SW480 (cell line): ENCODE measurements at places on chromosomes 13 and 19.

DNA sequence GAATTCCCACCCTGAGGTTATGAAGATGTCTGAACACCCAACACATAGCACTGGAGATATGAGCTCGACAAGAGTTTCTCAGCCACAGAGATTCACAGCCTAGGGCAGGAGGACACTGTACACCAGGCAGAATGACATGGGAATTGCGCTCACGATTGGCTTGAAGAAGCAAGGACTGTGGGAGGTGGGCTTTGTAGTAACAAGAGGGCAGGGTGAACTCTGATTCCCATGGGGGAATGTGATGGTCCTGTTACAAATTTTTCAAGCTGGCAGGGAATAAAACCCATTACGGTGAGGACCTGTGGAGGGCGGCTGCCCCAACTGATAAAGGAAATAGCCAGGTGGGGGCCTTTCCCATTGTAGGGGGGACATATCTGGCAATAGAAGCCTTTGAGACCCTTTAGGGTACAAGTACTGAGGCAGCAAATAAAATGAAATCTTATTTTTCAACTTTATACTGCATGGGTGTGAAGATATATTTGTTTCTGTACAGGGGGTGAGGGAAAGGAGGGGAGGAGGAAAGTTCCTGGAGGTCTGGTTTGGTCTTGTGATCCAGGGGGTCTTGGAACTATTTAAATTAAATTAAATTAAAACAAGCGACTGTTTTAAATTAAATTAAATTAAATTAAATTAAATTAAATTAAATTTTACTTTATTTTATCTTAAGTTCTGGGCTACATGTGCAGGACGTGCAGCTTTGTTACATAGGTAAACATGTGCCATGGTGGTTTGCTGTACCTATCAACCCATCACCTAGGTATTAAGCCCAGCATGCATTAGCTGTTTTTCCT is 7.0 kb downstream of the KLK3 start:
- DNase-seq = no peak

- no peak for DNase-seq
These were observed 102.6 kb upstream of the RNF113B start for GRCh38 chr13:98279473-98280175.

GRCh38 chr19:23346696-23347095 is 48.6 kb downstream of the ZNF91 start:
- no peak for DNase-seq

GRCh38 chr13:42229287-42229686 is 42.7 kb upstream of the AKAP11 start:
- DNase-seq = no peak

DNA sequence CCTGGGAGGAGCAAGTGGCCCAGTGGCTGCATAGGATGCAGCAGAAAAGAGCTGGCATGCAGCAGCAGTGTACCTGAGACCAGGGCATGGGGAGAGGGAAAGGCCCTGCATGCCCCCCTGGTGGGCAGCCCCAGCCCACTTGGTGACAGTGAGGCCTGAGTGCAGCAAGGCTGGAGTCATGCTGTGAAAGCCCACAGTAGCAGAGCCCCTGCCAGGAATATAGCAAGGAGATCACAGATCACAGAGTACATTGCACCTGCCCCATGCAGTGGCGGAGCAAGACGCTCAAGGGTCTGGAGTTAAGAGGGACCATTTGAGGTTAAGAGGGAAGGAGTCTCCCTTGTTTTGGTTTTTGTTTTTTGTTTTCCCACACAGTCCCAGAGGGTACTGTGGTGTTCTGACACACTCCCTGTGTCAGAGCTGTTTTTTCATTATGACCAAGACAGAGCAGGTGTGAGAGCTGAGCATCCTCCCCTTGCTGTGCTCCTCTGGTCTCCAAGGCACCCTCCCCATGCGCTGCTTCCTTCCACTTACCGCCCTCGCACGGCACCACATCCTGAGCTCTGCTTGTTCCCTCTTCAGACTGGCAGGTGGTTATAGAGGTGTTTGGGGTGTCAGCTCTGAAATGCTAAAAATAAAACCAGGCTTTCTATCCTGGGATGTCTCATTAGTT is 85.0 kb upstream of the UBL3 start:
- DNase-seq = no peak

GRCh38 chr19:7611541-7612279 is 16.0 kb downstream of the CAMSAP3 start:
- DNase-seq = no peak

DNA sequence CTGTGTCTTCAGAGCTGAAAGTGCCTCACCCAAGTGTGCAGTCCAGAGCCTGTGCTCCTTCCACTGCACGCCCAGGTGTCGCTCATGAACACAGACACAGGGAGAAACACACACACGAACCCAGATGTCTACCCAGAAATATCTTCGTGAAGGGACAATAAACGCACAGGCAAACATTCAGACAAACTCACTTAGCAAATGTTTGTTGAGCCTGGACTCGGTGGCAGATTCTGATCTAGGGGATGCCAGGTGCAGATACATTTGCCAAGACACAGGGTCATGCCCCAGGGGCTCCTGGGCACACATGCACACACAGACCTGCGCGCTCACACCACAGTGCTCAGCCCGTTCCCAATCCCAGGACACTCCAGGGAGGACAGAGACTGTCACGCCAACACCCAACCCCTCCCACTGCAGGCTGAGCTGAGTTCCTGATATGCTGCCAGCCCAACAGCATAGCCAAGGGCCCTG is 31.9 kb downstream of the SCGB2B2 start:
- DNase-seq = no peak

GRCh38 chr13:36891752-36892151 is 28.3 kb downstream of the SMAD9 start:
- DNase-seq = no peak

GRCh38 chr19:55651236-55651635 is 3.2 kb downstream of the CCDC106 start:
- DNase-seq = no peak

DNA sequence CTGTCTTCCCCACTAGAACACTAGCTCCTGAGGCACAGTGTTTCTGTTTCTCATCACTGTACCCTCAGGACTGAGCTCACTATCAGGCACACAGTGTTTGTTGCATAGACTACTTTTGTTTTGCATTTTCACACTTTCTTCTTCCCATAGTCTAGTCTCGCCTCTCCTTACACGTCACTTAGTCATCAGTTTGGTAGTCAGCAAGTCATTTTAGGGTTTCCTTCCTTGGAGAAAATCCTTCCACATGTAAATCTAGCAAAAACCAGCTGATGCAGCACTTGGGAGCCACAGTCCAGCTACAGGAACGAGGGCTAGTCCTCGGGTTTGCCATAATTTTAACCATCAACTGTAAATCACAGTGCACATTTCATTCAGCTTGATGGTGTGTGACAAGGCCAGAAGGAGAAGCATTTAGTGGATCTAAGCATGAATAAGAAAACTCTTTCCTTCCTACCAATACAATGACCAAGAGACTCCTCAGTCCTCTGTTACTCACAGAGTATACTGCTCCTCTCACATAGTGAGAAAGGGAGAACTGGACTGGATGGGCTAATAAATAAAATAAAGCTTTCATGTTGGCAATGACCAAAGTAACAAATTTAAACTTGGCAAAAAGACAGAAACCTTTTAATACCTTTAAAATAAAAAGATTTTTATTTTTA is 221.0 kb downstream of the KLF12 start:
- DNase-seq = no peak

GRCh38 chr13:84430446-84430845 is 548.2 kb upstream of the SLITRK1 start:
- DNase-seq = no peak

DNA sequence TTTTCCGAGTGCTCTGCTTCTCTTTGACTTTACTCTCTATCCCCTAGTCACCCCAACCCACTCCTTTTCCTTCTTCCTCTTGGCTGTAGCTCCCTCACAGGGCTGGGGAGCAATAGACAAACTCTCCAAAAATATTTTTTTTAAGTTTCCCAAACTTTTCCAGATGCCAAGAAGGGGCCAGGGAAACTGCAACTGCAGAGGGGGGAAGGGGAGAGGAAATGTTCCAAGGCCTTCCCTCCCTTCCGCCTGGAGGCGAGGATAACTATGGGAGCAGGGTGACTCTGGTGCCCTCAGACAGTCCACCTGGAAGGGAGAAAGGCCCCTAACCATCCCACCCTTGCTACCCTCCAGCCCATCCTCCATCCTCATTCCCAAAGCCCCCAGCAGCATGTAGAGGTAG is 49.4 kb downstream of the LYL1 start:
- DNase-seq = no peak

GRCh38 chr19:4238831-4239230 is 8.0 kb upstream of the YJU2 start:
- no peak for DNase-seq

DNA sequence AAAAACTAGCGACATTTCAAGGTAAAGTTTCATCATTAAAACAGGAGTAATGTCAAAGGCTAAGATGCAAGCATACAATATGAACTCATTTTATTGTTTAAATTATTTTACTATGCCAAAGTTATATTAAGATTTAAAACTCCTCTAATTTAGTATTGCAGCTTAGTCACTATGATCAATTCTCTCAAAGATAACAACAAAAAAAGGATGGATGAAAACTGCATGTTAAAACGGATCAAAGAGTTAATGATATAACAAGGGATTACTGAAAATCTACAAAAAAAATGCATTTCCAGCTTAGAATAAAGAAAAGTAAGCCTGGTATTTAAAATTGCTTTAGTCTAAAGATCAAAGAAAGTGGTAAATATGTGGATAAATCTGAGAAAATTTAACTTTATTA is 587.8 kb upstream of the PCDH20 start:
- DNase-seq = no peak

- DNase-seq = no peak
These were observed 170.4 kb downstream of the LIG4 start for GRCh38 chr13:108044954-108045353.

GRCh38 chr13:36286006-36286405 is 11.6 kb downstream of the CCDC169 start:
- DNase-seq = no peak

DNA sequence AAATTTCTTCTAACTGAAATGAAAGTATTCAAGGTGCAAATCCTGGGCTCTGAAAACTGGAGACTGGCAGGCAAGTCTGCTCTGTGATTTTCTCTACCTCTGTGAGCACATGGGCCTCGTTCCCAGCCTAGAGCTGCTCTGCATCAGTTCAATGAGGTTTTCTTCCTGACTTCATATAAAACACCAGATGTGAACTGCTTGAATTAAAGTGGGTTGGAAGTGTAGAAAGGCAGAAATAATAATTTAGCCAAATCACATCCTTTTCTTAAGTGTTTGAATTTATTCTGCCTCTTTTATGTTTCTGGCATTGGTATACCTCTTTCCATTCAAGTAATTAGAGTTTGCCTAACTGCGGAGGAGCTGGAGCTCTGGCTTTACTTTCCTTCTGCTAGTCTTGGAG is 540.8 kb downstream of the OLFM4 start:
- no peak for DNase-seq

GRCh38 chr19:56306016-56306415 is 8.6 kb downstream of the ZSCAN5A start:
- no peak for DNase-seq

DNA sequence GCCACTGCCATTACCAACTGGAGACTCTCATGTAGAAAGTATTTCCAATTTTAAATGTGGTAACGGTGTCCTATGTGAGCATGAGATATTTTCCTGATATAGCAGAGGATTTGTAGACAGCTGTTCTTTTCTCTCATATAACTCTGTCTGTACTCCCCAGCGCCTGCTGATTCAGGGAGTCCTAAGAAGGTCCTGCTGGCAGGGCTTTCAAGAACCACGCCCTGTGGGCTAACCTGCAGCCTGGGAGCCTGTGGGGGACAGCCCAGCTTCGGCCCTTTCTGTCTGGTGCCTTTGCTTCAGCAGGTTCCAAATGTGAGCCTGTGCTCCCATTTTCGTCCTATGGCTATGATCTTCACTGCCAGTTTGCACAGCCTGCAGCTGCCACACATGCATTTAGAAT is 316.8 kb downstream of the ATP8A2 start:
- peak; percentile 8 for DNase-seq

- DNase-seq = peak; percentile 59
These were observed 57.9 kb downstream of the RXFP2 start for GRCh38 chr13:31797154-31797775.

DNA sequence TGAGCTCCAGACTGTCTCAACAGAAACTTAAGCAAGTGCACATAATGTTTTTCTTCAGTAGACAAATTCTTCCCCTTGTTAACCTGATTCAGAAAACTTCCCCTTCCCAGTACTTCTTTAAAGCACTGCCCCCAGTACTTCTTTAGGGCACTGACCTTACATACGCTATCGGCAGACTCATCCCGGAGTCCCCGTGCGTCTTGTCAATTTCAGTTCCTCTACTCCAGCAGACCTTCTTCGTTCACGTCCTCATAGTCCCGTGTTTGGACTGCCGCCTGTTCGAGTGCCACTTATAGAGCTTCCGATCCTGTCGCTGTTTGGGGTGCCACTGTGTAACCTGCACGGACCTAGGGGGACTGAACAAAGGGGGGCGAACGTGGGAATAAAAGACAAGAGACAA is 29.0 kb downstream of the ZNF627 start:
- DNase-seq = no peak

- no peak for DNase-seq
These were observed 151.6 kb upstream of the FREM2 start for GRCh38 chr13:38535261-38535660.

- DNase-seq = no peak
These were observed 192.1 kb upstream of the TSC22D1 start for GRCh38 chr13:44768239-44768638.

DNA sequence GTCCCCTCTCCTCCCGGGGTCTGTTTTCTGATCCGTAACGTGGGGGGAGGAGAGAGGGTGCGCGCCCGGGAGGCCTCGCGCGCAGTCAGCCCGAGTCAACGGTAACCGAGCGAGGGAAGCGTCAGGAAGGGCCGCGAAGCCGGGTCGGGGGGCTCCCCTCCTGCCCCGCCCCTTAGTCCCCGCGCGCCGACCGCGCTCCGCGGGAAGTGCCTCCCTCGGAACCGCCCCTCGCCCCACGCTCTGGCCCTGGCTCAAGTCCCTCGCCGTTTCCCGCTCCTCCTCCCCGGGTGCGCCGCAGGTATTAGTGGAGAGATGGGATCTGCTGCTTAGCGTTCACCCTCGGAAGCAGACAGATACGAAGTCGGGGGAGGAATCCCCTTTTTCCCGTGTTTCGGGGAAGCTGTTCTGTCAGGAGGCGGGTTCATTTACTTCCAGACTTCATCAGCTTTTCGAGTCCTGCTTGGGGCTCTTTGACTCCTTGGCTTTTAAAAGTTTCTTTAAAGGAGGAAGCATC is 770 bp downstream of the HNRNPM start:
- DNase-seq = peak; percentile 27

- no peak for DNase-seq
These were observed 78.4 kb downstream of the MIPEP start for GRCh38 chr13:23810685-23811240.

DNA sequence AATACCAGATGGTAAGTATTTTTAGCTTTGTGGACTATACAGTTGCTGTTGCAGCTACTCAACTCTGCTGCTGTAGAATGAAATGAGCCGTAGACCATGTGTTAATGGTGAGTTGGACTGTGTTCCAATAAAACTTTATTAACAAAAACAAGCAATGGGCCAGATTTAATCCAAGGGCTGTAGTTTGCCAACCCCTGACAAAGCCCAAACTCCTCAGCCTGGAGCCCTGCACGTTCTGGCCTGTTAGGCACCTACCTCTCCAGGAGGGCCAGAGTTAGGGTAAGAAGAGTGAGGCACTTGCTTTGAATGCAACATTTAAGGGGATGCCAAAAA is 36.7 kb upstream of the CD33 start:
- no peak for DNase-seq

- no peak for DNase-seq
These were observed 6.2 kb downstream of the PRKD2 start for GRCh38 chr19:46710687-46711086.

GRCh38 chr13:109745060-109745459 is 41.3 kb downstream of the IRS2 start:
- no peak for DNase-seq

- DNase-seq = no peak
These were observed 58.2 kb upstream of the TEX29 start for GRCh38 chr13:111262281-111262680.
